ENCODE measurements at places on chromosomes 5 and 9. TPM values are rescaled to one million over a fixed set of nuclear protein-coding genes. Genes with fewer than 3 reads are reported as not detected.
A peak's percentile ranks its signal among the peaks of the same experiment; 100 is the strongest.

- no peak for DNase-seq
Observed at GRCh38 chr5:34923694-34924461, 5.5 kb upstream of the DNAJC21 start.

The PLPPR1 gene
- total RNA-seq: not detected

The DNAH5 gene
- 0.06 TPM for total RNA-seq

- DNase-seq: no peak
Observed at GRCh38 chr5:26884481-26884880, 153.9 kb downstream of the CDH9 start.

DNA sequence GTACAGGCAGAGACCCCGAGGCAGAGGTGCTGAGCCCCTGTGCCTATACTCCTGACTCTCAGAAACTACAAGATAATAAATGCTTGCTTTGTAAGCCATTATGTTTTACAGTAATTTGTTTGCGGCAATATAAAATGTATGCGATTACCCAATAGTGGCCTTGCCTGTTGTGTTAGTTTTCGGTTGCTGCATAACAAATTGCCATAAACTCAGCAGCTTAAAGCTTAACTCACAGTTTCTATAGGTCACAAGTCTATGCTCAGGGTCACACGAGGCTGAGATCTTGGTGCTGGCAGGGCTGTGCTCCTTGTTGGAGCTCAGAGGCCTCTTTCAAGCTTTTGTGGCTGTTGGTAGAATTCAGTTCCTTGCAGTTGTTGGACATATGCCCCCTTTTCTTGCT lies 114.8 kb downstream of the COL23A1 start:
- no peak for DNase-seq

DNA sequence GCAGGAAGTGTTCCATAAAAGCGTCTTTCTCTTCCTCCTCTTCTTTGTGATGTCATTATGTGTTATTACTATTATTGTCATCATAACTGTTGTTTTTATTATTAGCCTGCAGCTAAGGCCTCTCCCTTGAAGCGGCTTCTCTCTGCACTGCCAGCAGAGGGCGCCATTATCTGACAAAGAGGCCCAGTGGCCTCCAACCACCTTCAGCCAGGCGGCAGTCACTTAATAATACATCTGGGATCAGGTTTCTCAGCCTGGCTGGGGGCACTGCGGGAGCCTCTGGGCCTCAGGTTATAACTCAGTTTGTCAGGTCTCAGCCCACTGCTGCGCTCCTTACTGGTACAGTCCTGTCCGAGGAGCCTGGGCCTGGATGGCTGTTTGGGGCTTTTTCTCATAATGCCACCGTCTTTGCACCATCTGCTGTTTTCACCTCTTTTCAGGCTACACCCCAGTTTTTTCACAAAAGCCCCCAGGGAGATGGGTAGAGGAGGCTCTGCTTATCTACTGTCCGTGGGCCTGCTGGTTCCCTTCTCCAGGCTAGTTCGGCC lies 281.9 kb downstream of the NSG2 start:
- DNase-seq: peak; percentile 53

The F12 gene
- 0.34 TPM for total RNA-seq

DNA sequence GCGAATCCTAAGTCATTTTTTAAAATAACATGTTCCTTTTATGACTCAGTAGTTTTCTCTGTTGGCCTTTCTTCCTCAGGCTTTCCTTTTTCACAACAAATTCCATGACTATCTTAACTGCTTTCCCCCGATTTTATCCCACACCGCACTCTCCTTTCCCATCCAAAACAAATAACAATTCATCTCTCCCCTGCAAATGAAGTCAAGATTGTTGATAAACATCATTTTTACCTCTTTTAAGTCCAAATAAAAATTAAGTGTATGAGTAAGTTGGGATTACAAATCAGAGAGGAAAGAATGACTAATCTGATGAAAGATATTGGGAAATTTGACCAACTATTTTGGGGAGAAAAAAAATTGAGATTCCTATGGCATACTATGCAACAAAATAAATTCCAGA lies 47.3 kb downstream of the SEC61B start:
- DNase-seq: no peak

DNA sequence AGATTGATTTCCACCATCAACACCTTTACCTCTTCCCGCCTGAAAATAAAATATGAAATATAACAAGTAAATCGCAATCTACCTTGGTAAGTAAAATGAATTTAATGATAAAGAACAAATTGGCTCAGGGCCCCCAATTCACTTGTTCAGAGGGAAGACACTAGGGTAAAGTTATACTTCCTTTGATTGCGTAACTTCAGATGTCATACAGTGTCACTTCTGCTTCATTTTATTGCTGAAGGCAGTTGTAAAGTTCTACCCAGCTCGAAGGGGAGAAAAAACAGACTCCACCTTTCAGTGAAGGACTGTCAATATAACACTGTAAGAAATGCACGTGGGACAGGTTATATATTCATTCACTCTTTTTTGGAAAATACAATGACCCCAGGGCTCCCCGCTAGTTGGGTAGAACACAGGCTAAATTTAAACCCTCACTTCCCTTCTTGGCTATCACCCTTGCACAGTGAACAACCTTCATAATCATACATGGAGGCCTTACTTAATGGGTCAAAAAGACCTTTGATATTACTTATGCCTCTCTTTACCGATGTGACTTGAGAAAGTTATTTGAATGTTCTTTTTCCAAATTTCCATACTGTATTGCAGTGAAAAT lies 848.8 kb downstream of the MAT2B start:
- DNase-seq: no peak

- no peak for DNase-seq
Observed at GRCh38 chr5:180180846-180181245, 28.2 kb downstream of the RASGEF1C start.

DNA sequence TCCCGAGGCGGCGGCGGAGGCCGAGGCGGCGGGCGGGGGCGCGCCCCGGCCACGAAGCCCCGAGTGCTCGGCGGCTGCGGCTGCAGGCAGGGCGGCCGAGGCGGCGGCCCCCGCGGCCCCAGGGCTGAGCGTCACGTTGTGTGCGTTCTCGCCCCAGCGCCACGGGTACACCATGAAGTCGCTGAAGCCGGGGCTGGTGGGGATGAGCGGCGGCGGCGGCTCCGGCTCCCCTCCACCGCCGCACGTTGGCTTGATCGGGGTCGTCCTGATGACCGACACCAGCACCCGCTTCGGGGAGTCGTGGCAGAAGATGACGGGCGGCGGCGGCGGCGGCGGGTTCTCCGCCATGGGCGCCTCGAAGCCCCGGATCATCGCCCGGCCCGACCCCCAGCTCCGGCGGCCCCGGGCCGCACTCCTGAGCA lies 498 bp downstream of the ZNF367 start:
- peak; percentile 32 for DNase-seq

DNA sequence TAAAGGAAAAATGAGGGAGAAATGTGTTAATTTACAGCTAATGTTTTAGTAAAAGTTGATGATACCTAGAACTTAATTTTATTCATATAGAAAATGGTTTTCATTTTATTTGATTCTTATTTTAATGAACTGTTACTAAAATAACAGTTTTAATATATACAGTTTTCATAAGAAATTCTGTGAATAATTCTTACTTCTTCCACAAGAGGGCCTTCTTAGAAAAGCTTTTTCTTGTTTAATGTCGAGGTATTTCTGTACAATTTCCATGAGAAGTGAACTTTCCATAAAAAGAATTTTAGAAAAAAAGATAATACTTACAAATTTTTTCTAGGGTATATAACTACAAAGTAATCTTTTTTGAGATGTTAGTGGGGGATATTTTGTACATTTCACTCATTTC lies 73.9 kb downstream of the KLF9 start:
- no peak for DNase-seq

DNA sequence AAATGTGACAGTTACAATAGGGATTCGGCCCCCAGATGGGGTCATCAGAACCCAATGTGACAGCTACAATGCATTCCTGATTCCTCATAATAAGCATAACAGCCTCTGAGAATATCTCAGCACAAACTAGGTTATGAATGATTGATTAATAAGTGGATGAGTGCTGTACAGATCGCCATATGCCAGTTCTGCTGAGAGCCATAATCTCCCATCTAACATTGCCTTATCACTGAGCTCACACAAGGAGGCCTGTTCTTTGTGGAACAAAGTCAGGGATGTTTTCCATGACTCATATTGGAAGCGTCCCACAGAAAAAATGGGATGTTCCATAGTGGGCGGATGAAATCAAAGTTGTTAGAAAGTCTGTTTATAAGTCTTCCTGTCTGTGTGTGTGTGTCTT lies 89.6 kb downstream of the KIF4B start:
- DNase-seq: no peak

GRCh38 chr9:136939431-136939995 lies 5.0 kb downstream of the FBXW5 start:
- DNase-seq: peak; percentile 59

The RMRP gene
- total RNA-seq: 19,654 TPM

DNA sequence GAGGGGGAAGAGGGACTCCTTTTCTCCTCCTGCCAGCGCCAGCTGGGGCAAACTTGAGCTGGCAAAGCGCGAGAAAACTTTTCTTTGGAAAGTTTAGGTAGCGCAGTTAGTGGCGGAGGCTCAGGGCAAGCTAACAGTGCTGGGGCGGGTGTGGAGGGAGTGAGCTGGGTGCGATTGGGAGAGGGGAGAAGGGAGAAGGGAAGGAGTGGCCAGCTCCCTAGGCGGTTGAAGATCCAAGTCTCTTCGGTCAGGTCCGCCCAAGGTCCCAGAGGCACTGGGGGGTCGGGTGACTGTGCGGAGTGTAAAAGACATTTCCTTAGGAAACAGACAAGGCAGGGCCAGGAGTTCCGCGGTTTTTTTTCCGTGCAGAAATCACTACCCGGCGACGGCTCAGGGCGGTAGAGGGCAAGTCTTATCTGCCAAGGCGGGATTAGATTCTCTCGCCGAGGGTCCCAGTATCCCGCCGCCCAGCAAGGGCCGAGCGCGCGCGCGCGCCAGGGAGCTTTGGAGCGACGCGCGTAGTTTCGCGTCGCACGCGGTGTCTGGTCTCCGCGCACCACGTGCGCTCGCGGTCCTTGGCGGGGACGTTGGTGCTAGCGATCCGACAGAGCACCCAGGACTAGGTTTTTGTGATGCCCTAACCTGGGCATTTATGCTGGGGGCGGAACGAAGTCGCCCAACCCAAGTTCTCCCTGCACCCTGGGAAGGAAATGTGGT lies 33.6 kb upstream of the NFIB start:
- DNase-seq: peak; percentile 77

DNA sequence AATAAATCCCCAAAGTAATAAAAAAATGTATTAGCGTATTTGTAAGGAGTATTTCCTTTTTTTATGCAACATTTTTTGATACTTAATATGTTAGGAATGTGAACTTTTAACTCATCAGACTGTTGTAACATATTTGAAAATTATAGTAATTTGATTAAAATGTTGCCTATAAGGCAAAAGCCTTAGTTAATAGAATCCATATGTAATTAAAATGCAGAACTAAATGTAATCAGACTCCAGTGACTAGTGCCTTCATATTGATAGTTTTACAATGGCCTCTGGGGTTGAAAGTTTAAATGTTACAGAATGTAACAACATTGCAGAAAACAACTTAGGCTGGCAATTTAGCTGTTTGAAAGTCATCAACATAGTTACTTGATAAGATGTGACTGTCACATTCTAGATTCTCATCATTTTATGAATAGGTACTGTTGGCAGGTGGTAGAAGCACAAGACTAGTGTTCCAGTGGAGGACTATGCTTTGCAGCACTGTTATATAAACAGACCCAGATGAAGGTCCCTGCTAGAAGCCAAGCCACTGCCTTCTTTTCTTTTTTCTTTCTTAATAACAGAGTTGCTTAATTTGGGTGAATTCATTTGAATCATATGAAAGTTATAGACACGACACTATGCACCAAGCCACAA lies 382.9 kb downstream of the CCDC171 start:
- DNase-seq: no peak

GRCh38 chr5:122775550-122776542 lies 966 bp downstream of the SNX2 start:
- no peak for DNase-seq

The GNE gene
- total RNA-seq: 15.6 TPM

DNA sequence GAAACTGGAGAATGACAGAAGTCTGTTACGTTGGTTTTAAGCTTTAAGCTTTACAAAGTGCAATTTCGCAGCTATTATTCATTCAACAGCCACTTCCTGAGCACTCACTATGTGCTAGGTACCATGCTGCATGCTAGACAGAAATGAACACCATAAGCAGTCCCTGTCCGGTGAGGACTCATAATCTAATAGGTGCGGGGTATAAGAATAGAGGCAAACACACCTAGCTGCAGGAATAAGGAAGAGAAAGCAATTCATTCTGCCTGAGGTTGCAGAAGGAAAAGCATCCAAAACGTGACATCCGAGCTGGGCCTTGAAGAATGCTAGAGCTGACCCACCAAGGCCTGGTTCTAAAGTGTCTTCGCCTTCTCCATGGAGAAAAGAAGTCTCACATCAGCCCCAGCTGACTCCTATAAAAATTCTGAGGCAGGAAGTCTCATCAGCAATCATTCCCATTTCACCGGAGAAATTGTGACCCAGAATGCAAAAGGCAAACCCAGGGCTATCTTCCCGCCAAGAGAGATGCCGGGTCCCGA lies 542 bp downstream of the FKBP15 start:
- DNase-seq: no peak

GRCh38 chr9:114823441-114823840 lies 17.6 kb upstream of the TNFSF15 start:
- DNase-seq: no peak

The PCDHA10 gene
- 0.33 TPM for total RNA-seq

DNA sequence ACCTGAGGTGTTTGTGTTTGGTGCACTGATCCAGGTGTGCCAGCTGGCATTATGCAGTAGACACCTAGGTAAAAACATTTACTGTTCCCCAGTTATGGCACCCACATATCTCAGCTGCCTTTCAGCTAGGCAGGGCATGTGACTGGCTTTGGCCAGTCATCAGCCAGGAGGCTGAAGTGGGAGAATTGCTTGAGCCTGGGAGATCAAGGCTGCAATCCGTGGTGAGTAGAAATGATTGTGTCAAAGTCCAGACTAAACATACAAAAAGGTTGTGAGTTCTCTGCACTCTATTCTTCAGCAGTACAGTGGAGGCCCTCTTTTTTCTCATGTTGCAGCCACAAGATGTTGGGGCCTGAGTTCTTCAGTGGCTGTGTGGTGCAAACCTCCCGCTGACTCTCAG lies 3.2 kb upstream of the FBLL1 start:
- no peak for DNase-seq

The ANGPTL2 gene
- total RNA-seq: 33.8 TPM

The CBY3 gene
- total RNA-seq: not detected
